ENCODE measurements at places on chromosomes 11 and 22.

DNA sequence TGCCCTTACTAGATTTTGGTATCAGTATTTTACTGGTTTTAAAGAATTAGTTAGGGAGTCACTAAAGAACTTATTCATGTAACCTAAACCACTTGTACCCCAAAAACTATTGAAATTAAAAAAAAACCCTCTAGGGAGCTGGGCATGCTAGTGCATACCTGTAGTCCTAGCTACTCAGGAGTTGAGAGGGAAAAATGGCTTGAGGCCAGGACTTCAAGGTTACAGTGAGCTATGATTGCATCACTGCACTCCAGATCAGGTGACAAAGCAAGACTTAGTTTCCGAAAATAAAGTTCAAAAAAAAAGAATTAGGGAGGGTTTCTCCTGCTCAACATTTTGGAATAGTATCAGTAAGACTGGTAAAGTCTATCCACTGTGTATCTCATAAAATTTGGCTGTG is 364.4 kb upstream of the LUZP2 start:
- DNase-seq: no peak

DNA sequence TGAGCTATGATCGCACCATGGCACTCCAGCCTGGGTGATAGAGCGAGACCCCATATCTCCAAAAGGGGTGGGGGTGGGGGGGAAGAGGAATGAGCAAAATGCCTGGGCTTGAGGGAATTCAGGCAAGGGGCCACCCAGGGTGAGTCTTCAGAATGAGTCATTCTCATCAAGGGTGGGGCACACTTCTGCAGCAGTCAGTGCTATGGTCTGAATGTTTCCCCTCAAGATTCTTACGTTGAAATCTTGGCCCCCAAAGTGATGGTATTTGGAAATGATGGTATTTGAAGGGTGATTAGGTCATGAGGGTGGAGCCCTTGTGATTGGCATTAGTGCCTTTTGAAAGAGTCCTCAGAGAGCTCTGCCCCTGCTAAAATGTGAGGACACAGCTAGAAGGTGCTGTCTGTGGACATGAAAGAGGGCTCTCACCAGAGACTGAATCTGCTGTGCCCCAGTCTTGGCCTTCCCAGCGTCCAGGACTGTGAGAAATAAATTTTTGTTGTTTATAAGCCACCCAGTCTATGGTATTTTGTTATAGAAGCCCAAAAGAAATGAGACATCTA is 86.4 kb upstream of the THY1 start:
- DNase-seq: no peak

DNA sequence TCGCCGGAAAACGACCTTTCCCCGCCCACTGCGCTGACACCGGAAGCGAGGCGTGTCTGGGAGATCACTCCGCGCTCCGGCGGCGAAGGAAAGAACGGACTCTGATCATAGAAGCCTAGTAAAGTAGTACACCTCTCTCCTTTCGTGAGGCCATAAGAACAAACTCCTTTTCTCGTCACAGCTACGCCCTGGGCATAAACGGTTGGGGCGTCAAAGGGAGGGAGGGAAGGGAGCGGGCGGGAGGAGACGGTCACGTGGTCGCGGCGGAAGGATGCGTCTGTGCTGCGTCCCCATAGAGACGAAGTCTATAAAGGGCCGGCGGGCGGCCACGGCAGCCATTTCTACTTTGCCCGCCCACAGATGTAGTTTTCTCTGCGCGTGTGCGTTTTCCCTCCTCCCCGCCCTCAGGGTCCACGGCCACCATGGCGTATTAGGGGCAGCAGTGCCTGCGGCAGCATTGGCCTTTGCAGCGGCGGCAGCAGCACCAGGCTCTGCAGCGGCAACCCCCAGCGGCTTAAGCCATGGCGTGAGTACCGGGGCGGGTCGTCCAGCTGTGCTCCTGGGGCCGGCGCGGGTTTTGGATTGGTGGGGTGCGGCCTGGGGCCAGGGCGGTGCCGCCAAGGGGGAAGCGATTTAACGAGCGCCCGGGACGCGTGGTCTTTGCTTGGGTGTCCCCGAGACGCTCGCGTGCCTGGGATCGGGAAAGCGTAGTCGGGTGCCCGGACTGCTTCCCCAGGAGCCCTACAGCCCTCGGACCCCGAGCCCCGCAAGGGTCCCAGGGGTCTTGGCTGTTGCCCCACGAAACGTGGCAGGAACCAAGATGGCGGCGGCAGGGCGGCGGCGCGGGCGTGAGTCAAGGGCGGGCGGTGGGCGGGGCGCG is at the start of gene ATF4:
Gene ATF4, plus strand, starts transcription at position 337 of the 880 bp plus-strand sequence. CDS start 884 bp downstream, outside the sequence.
- DNase-seq: peak; percentile 83

GRCh38 chr22:49726701-49727101 is 101.0 kb downstream of the BRD1 start:
- DNase-seq: no peak

DNA sequence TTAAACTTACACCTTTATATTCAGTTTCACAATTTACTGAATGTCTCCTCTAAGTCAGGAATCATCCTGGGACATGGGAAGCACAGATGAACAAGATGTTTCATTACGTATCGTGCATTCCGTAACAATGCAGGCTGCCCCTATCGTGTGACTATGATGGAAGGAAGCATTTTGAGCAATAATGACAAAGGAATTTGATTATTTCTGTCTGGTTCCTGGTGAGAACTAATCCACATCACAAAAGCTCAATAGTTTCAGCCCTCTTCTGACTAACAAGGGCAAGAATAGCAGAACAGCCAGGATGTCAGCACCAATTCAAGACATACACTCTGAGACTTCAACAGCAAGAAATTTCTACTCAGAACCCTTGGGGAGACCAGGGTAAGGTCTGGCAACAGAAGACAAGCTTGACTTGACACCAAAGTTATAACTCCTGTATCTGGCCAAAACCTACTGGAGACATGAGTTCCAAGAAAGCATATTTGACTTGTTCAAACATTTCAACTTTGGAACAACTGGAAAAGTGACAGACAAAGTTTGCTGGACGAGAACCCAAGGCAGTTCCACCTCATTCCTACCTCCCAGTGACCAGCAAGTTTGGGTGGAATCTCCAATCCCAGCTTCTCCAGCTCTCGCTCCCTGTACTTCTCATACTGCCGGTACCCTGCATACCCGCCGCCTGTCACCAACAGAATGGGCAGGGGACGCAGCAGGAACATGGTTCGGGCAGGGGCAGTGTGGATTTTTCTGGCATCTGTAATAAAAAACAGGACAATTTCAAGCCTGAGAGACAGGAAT is 14.3 kb downstream of the PISD start:
- no peak for DNase-seq

DNA sequence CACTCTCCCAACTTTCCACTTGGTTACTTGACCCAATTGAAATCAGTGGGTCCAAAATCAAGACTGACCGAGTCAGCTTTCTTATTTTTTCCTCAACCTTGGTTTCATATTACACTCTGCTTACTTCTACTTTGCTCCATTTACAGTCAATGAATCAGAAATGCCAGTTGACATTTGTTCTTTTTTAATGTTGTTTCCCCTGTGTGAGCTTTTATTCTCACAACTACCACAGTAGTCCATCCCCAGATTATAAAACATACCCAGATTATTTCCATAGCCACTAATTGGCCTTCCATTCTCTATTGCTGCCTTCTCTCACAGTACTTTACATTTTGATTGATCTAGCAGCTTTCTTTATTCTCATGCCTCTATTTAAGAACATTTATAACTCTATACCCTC is 50.0 kb downstream of the DNAJC24 start:
- no peak for DNase-seq

GRCh38 chr11:95140397-95141033 is 50.9 kb downstream of the ENDOD1 start:
- no peak for DNase-seq

DNA sequence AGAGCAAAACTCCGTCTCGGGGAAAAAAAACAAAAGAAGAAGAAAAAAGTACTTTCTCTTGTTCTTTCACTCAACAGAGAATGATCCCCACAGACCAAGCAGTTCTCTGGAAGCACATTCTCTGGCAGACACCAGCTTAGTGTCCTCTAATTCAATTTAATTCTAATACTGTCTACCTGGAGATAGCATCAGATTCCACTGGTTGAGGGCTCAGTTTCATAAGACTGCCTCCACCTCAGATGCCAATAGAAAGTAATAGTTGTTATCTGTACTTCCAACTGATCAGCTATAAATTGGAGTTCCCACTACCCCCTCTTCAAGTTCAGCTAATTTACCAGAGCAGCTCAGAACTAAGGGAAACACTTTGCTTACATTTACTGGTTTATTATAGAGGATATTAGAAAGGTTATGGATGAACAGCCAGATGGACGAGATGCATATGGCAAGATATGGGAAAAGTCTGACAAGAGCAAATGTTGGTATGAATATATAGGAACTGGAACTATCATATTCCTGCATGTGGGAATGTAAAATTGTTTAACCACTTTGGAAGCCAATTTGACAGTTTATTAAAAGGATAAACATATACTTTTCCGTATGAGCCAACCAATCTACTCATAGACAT is 64.3 kb downstream of the TMEM135 start:
- DNase-seq: no peak

DNA sequence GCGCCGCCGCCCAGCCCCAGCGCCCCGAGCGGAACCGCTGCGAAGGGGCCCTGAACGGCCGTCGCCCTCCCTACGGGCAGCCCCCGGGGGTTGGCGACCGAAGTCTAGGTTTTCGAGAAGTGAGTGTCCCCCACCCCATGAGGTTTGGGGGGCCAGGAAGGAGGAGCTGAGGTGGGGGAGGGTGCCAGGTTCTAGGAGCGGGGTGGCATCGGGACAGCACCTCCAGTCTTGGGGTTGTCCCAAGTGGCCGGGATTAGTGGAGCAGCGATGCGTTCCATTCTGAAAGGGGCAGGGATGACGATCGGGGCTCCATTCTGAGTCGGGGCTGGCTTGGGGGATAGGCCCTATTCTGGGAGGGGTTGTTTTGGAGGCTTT is 408 bp downstream of the PPP2R5B start:
- DNase-seq: no peak

DNA sequence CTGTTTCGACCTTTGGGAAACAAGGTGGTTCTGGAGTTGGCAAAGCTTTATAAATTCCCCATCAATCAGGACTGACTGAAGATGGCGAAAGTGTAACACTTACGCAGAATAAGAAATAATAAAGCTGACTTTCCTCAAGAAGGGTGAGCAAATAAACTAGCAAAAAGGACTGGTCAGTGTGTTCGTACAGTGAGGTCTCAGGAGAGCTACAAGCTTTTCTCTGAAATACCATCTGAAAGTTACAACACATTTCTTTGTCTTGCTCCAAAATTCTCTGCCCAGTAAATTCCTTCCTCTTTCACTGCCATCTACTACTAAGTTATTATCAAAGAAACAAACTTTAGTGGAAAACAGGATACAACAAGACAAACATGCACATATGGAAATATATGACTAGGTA is 13.4 kb downstream of the PITPNB start:
- no peak for DNase-seq

- DNase-seq: no peak
These were observed 27.3 kb upstream of the PRSS23 start for GRCh38 chr11:86772999-86773398.

- DNase-seq: no peak
These were observed 2.9 kb downstream of the SLC16A8 start for GRCh38 chr22:38080850-38081635.

- no peak for DNase-seq
These were observed 8.7 kb upstream of the GSTP1 start for GRCh38 chr11:67574938-67575337.

- no peak for DNase-seq
These were observed 132.1 kb downstream of the DSCAML1 start for GRCh38 chr11:117664897-117665296.

DNA sequence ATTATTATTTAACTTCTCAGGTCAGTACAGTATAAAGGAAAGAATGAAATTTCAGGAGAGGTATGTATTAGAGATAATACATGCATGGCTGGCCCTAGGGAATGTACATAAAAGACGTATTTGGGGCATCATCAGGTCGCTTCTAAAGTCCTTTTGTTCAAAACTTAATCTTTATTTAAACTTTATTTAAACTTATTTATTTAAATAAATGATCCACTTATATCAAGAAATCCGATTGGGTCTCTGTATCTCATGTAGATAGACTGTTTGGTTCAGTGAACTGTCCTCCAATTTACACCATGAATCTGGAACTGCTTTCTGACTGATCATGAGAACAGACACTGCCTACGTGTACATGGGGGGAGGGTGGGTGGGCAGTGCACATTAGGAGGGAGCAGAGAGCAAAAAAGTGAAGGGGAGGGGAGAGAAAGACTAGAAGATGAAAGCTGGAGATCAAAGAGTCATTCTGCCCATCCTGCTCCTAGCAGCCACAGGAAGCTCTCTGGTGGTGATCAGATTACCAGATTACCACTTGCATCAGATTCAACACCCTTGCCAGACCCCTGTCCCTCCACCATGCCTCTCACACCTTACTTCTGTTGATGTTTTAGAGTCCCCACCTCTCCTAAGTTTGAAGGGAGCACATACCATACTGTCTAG is 92.1 kb upstream of the MTMR2 start:
- peak; percentile 58 for DNase-seq

- DNase-seq: no peak
These were observed 3.7 kb downstream of the ADAMTS15 start for GRCh38 chr11:130452176-130452575.

GRCh38 chr11:1358286-1358685 is 31.4 kb upstream of the BRSK2 start:
- no peak for DNase-seq

- DNase-seq: no peak
These were observed 556.0 kb downstream of the LUZP2 start for GRCh38 chr11:25052844-25053243.

DNA sequence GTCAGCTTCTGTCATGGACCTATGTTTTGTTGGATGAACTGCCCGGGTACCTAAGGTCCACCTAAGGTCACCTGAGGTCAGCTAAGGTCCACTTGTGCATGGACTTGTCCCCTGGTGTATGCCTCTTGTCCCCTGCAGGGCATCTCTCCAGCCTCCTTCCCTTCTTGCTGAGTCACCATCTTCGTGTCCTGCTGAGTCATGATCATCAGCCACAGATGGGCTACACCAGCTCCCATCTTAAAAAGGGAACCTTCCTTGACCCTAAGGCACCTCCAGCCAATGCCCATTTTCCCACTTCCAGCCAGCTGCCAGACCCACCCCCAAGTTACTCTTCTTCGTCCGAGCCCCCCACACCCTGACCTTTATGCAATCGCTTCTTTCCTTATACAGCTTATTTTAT is 544.9 kb downstream of the TBC1D22A start:
- DNase-seq: no peak

GRCh38 chr11:95100856-95101507 is 11.3 kb downstream of the ENDOD1 start:
- DNase-seq: no peak

- DNase-seq: no peak
These were observed 37.6 kb downstream of the COA4 start for GRCh38 chr11:73839123-73839457.
